ENCODE measurements at places on chromosomes 16 and 17.

- no peak for DNase-seq
Observed at GRCh38 chr16:55575496-55575895, 9.0 kb downstream of the CAPNS2 start.

- DNase-seq: peak; percentile 67
Observed at GRCh38 chr16:81797443-81797842, 18.4 kb downstream of the PLCG2 start.

GRCh38 chr17:6196355-6196754, 126.2 kb downstream of the WSCD1 start:
- no peak for DNase-seq

DNA sequence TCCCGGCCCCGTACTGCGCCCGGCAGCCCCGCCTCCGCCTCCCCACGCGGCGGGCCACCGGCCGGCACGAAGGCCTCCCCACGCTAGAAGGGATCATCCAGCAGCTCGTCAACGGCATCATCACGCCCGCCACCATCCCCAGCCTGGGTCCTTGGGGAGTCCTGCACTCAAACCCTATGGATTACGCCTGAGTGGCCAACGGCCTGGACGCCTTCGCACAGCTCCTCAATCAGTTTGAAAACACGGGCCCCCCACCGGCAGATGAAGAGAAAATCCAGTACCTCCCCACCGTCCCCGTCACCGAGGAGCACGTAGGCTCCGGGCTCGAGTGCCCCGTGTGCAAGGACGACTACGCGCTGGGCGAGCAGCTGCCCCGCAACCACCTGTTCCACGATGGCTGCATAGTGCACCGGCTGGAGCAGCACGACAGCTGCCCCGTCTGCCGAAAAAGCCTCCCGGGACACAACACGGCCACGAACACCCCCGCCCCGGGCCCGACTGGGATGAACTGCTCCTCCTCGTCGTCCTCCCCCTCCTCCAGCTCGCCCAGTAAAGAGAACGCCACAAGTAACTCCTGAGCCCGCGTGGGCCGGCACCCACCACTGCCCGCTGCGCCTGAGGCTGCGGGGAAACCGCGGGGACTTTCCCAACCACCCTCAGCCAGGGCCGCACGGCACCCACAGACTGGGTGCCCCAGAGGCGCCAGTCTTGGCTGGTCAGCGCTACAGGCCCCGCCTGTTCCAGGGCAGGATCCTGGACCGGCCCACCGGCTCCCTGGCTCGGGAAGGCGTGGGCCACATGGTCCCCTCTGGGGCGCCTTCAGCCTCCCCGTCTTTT, 39.0 kb upstream of the AKAP1 start:
- peak; percentile 67 for DNase-seq

GRCh38 chr16:57613514-57613913, 14.9 kb upstream of the ADGRG1 start:
- no peak for DNase-seq

DNA sequence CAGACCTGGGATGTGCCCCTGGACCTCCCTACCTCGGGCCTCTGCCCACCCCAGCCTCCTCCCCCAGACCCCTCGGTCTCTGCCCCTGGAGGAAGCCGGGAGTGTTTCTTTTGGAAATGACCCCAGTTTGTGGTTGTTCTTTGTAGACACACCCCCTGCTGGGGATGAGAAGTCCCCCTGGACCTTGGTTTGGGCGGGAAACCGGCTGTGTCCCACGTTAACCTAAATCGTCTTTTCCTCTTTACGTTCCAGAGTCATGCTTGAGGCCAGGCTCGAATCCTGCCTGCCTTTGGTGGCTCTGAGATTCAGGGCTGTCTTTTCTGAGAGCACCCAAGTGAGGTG, 116.6 kb downstream of the METRNL start:
- no peak for DNase-seq

- no peak for DNase-seq
Observed at GRCh38 chr16:78579020-78579419, 479.6 kb downstream of the WWOX start.

- no peak for DNase-seq
Observed at GRCh38 chr16:23156946-23157460, 7.8 kb upstream of the USP31 start.

DNA sequence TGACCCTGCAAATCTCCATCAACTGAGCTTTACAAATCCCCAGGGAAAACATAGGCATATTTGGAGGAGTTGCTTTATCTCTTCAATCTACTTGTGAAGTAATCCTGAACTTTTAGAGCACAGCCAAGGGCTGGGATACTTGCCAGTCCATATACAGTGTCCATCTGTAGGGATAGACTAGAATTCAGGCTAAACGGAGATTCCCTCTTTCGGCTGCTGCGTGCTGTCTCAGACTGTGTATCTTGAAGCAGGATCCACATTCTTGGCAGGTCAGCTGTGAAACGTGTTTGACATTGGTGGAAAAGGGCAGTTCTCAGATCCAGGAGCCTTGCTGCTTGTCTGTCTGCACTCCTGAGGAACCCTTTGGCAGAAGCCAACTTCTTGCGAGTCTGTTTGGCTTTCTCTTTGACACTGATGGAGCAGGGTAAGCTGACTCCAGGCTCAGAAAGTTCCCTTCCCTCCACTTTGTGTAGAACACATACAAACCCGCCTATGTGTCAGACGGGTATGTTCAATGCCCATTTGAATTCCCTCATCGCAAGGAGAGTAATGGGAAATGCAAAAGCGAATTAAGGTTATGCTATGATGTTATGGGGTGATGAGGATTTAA, 221.8 kb downstream of the MAP2K4 start:
- no peak for DNase-seq

DNA sequence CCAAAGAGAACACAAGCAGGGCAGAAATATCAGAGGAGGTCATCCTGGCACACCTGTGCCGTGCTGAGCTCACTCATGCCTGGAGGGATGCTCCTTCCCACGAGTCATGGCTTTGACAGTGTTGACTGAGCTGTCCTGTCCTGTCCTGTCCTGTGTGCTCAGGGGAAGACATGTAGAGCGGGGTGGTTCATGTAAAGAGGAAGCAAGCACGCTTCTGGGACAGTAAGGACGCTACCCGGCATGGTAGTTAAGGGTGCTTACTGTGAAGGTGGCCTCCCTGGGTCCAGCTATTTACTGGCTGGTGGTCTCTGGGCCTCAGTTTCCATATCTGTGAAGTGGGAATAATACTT, 398 bp downstream of the LGALS9 start:
- peak; percentile 50 for DNase-seq

- peak; percentile 39 for DNase-seq
Observed at GRCh38 chr17:56594320-56595107, 1.0 kb downstream of the NOG start.

GRCh38 chr17:74635418-74635817, 11.9 kb upstream of the CD300E start:
- peak; percentile 44 for DNase-seq

DNA sequence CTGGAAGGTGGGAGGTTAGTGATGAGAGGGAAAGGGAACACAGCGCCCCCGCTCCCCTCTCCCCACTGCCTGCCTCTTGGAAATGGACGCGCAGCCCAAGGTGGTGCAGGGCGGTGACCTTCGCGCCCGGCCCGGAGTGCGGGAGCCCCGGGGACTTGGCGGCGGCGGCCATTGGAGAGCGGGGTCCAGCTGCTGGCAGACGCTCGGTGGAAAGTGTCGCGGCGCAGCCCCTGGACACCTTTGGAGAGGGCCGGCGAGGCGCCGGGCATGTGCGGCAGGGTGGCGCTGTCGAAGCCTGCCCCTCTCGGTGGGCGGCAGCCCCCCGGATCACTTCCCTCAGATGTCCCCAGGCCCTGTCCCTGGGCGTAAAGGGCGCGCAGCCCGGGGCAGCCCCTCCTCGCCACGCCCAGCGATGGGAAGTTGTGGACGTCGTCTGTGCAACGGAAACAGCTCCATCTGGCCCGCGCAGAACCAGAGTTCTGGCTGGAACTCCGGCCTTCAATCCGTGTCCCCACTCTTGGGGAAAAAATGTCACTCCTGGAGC, 16.7 kb downstream of the SALL1 start:
- DNase-seq: no peak

DNA sequence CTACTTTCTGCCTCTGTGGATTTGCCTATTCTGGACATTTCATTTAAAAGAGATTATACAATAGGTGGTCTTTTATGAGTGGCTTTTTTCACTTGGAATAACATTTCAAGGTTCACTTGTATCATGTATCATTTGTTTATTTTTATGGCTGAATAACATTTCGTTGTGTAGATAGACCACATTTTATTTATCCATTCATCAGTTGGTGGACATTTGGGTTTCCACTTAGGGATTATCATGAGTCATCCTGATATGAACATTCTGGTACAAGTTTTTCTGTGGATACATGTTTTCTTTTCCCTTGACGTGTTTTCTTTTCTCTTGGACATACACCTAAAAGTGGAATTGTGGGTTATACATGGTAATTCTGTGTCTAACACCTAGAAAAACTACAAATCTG, 25.3 kb downstream of the PRSS54 start:
- no peak for DNase-seq

DNA sequence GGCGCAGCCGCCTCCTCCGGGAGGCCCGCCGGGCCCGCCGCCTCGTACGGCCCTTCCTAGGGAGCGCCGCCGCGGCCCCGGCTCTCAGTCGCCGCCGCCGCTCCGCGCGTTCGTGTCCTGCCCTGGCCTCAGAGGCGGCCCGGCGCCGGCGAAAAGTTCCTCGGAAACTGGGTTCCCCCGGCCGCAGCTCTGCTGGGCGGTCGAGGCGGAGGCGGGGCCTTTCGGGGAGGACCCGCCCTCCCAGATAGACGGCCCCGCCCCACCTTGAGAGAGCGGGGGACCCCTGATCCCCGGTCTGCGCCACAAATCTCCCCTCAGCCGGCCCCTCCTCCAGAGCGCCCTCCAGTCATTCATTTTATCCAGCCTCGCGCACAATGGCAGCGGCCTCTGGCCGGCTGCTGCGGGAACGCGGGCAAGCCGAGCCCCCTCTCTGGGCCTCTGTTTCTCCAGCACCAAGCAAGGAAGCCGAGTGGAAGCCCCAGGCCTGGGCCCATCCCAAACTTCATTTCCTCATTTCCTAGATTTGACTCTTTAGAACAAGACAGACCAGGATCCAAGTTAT, at the start of gene SREBF1:
Gene SREBF1 (minus strand): TSS at position 169 of the 562 bp plus-strand sequence. CDS start 169 bp downstream, outside the sequence.
- peak; percentile 86 for DNase-seq

GRCh38 chr16:11913425-11914079, 2.2 kb downstream of the GSPT1 start:
- no peak for DNase-seq

DNA sequence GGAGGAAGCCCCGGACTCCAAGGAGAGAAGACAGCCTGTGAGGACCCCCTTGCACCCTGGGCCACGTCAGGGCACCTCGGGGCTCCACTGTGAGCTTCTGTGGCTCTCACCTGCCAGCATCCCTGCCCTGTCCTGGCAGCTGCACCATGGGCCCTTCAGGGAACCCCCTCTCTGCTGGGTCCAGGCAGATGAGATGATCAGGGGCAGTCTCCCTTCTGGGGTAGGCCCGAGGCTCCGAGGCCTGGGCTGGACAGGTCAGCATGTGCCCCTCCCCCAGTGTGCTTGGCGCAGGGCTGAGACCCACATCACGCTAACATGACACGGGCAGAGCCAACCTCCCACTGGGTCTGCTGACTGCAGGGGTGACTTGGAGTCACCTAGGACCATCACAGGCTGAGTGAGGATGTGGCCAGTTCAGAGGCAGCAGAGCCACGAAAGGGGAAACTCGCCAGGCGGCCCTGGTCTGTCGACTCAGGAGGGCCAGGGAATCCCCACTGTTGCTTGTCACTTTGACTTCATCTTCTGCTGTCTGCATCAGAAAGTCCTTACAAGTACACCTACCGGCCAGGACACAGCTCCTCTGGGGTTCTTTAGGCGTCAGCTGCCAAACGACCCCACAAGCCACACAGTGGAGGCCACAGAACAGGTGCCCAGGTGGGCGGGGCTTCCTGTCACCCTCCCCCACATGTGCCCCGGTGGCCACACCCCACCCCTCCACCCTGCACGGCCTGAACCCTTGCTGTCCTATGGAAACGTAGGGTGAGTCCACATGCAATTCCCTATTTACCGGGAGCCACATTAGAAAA, 2.2 kb downstream of the GALNS start:
- DNase-seq: peak; percentile 70

GRCh38 chr16:808085-808386, 7.5 kb upstream of the GNG13 start:
- DNase-seq: no peak

DNA sequence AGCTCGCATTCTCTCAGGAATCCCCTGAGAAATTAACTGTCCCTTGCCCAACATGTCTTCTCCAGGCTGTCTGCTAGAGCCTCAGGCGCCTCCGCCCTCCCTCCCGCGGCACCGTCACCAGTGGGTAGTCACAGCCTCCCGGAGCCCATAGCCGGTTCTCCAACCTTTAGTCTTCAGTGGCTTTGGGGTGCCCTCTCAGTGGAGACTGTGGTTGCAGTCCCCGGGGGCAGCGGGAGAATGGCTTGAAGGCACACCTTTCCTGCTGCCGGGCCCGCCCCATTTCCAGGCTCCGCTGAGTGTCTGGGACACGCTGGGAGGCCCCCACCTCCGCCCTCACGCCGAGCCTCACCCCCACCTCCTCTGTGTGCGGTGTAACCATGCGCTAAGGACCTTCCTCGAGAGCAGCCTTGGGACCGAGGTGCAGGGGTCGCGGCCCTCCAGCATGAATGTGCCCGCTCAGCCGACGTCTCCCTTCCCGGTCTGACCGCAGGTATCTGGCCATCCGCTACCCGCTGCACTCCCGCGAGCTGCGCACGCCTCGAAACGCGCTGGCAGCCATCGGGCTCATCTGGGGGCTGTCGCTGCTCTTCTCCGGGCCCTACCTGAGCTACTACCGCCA, 1.7 kb downstream of the GALR2 start:
- no peak for DNase-seq

DNA sequence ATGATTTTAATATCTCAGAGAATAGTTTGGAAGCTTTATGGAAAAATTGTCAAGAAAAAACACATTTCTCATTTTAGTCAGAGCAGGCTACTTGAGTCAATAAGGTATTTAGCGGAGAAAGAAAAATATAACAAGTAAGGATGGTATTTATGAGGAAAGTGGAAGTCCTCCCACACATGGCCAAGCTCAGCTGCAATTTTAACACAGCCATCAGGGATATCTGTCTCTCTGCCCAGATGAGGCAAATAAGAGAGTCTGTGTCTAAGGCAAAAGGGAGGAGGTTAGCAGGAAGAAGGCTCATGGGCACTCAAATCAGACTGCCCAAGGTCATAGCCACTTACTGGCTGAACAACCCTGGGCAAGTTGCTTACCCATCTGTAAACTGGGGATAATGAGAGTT, 5.2 kb upstream of the CMTM2 start:
- DNase-seq: no peak

DNA sequence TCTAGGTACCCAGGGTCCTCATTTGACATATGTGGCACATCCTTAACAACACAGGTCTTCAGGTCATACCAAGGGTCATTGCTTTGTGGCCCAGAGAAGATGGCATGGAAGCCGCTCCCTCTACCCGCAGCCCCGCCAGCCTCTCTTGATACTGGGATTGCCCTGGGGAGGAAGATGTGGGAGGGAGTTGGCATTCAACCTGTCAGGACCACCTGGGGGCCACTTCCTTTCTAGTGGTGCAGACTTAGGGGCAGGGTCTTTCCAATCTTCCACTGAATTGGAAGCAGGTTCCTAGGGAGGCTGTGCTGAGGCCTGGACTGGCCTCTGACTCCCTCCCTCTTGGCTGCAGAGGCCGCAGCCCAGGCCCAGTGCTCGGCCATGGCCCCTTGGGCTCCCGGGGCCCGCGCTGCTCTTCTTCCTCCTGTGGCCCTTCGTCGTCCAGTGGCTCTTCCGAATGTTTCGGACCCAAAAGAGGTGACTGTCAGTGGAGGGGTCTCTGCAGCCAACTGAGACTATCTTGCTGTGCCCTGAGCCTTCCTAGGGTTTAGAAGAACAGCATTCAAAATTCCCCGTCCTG, 5.1 kb upstream of the HEXIM1 start:
- DNase-seq: no peak

- DNase-seq: no peak
Observed at GRCh38 chr17:40092581-40092980, 7.8 kb downstream of the NR1D1 start.

All from GM10248 (cell line).